Mesothelial cell of epicardium (in vitro differentiated cells): ENCODE measurements at places on chromosomes 6 and 20.

GRCh38 chr6:128672023-128672422, 151.6 kb upstream of the PTPRK start:
- no peak for DNase-seq
- H3K4me1 ChIP-seq: no peaks in the 10 kb centered on the region
- H3K4me3 ChIP-seq: no peak overlapping the region
- H3K36me3 ChIP-seq: no peaks in the 10 kb centered on the region
- no peak overlapping the region for H3K27ac ChIP-seq
- H3K27me3 ChIP-seq: no peaks in the 10 kb centered on the region

DNA sequence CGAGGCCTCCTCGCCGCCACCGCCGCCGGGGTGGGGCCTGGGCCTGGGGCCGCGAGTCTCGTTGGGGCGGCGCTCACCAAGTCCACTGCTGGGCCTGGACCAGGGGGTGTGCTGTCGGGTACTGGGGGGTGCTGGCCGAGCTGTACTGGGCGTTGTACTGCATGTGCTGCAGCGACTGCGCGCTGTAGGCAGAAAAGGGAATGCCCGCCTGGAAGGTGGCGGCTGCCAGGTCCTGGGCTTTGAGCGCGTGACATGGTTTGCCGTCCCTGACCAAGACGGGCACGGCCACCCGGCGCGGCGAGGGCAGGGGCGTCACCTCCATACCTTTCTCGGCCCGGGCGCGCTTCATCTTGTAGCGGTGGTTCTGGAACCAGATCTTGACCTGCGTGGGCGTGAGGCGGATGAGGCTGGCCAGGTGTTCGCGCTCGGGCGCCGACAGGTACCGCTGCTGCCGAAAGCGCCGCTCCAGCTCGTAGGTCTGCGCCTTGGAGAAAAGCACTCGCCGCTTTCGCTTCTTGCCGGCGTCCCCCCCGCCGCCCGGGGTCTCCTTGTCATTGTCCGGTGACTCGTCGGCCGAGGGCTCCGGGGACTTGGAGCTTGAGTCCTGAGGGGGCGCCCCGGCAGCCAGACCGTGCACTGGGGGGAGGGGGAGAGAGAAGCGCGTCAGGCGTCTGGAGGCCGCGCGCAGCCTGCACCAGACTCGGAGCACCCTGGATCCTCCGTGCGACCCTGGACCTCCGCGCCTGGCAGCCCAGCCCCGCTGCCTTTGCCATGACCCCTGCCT, 1.8 kb downstream of the NKX2-2 start:
- peaks cover 95% of the 10 kb centered on the region for H3K27me3 ChIP-seq
- peak overlapping the region; percentile 22 for H3K4me3 ChIP-seq
- no peak for DNase-seq
- H3K27ac ChIP-seq: no peak overlapping the region
- peaks cover 11% of the 10 kb centered on the region for H3K4me1 ChIP-seq

DNA sequence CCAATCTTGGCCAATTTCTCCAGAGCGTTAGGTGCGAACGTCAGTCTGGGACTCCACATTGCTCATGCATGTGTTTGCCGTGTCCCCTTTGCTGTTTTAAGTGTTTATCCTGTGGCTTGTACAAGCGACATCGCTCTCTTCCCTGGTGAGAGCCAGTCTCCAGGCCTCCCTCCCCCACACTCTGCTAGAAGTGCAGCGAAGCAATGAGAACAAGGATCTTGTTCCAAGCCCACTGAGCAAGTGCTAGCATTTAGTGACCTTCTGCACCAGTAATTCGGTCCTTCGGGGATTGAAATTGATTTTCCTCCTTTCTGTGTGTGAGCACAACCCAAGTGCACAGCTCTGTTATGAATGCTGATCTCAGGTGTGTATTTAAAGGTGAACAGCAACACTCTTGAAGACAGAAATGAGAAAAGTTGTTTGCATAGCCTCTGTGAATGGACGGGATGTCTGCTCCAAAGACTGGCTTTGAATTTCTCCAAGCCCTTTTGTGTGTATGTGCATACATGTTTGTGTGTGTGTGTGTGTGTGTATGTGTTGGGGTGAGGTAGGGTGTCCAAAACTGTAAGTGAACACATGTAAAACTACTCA, 29.0 kb downstream of the CD83 start:
- no peaks in the 10 kb centered on the region for H3K36me3 ChIP-seq
- no peak overlapping the region for H3K27ac ChIP-seq
- no peak for DNase-seq
- no peak overlapping the region for H3K4me3 ChIP-seq
- H3K27me3 ChIP-seq: peaks cover 25% of the 10 kb centered on the region

- H3K27ac ChIP-seq: no peak overlapping the region
- no peaks in the 10 kb centered on the region for H3K36me3 ChIP-seq
- no peak for DNase-seq
- peaks cover 9% of the 10 kb centered on the region for H3K4me1 ChIP-seq
- H3K4me3 ChIP-seq: no peak overlapping the region
- no peaks in the 10 kb centered on the region for H3K27me3 ChIP-seq
Observed at GRCh38 chr6:14128012-14128411, 10.4 kb downstream of the CD83 start.
